Activated CD4-positive, alpha-beta T cell treated with anti-CD3 and anti-CD28 coated beads, Interleukin-2, amount 10 ng/mL, durations not matched to agents 7 days and 5 days (primary cell): ENCODE measurements at places on chromosomes 3 and 15. TPM values are rescaled to one million over a fixed set of nuclear protein-coding genes. Genes with fewer than 3 reads are reported as not detected.

The SCAMP5 gene
- total RNA-seq, result 2.0 TPM

The GATA2 gene
- not detected for total RNA-seq

The WDR49 gene
- total RNA-seq, result 0.40 TPM

The ECE2 gene
- total RNA-seq, result not detected

The KIF7 gene
- total RNA-seq, result 0.67 TPM

DNA sequence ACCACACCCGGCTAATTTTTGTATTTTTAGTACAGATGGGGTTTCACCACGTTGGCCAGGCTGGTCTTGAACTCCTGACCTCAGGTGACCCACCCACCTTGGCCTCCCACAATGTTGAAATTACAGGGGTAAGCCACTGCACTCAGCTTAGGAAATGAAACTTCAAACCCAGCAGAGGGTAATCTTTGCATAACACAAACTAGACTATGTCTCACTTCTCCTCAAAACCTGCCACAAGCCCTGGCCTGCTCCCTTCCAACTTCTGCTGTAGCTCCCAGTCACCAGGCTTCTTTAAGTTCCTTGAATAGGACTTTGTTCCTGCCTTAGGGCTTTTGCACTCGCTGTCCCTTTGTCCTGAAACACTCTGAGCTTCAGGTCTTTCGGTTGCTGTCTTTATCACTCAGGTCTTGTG lies 39.2 kb upstream of the SEMA4B start:
- no peak for DNase-seq

GRCh38 chr3:188088948-188089685 lies 64.8 kb upstream of the LPP start:
- DNase-seq, result no peak

- no peak for DNase-seq
Measured at GRCh38 chr15:34818526-34818925, 23.2 kb upstream of the ACTC1 start.

GRCh38 chr3:45446706-45447105 lies 58.3 kb downstream of the LARS2 start:
- no peak for DNase-seq

DNA sequence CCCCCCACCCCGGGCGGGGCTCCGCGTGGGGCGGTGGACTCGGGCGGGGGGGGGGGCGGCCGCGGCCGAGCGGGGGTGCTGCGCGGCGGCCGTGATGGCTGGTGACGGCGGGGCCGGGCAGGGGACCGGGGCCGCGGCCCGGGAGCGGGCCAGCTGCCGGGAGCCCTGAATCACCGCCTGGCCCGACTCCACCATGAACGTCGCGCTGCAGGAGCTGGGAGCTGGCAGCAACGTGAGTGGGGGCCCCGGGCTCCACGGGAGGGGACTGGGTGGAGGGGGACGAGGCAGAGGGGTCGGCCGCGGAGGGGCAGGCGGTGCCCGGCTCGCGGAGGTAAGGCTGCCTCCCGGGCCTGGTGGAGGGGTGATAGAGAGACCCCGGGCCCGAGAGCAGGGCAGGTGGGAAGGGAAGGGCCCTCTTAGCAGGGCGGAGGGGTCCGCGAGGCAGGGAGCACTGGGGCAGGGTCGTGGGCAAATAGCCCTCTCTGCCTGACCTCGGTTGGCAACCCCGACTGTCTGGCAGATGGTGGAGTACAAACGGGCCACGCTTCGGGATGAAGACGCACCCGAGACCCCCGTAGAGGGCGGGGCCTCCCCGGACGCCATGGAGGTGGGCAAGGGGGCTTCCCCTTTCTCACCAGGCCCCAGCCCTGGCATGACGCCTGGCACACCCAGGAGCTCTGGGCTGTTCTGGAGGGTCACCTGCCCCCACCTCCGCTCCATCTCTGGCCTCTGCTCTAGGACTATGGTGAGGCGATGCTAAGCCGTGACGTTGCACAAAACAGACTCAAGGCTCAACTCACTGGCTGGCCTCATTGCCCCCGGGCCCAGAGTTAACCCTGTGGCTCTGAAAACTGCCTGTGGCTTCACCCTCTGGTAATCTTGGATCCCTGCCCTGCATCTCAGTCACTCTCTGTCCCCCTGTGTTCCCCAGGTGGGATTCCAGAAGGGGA lies at the start of gene ECE2:
ECE2 (plus strand) TSS at position 62 of the 950 bp plus-strand sequence; CDS start at position 194, 132 bp downstream.
- DNase-seq, result no peak

DNA sequence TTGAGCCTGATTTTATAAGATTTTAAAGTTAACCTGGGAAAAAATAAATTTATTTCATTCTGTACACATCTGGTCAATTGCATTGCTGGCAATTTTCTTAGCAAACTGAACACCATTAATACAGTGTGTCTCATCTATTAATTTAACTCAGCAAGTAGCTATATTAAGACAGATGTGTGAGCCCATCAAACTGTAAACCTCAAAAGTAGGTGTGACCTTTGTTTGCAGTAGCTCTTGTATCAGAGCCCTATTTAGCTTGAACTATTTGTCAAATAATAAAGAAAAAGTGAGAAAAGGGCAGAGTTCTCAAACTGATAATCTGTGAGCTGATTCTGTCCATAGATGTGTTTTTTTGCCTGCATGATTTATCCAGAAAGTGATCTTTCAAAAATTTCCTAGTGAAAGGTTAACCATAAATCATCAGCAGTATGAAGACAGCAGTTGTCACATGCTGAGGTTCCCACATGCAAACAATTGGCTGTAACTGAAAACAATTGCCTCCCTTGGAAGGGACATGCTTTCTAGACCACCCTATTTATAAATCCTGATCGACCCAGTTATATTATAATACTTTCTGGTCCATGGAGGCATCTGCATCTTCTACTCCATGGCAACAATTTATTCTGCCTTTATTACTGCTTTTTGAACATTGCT lies 646.5 kb downstream of the NSUN3 start:
- no peak for DNase-seq

DNA sequence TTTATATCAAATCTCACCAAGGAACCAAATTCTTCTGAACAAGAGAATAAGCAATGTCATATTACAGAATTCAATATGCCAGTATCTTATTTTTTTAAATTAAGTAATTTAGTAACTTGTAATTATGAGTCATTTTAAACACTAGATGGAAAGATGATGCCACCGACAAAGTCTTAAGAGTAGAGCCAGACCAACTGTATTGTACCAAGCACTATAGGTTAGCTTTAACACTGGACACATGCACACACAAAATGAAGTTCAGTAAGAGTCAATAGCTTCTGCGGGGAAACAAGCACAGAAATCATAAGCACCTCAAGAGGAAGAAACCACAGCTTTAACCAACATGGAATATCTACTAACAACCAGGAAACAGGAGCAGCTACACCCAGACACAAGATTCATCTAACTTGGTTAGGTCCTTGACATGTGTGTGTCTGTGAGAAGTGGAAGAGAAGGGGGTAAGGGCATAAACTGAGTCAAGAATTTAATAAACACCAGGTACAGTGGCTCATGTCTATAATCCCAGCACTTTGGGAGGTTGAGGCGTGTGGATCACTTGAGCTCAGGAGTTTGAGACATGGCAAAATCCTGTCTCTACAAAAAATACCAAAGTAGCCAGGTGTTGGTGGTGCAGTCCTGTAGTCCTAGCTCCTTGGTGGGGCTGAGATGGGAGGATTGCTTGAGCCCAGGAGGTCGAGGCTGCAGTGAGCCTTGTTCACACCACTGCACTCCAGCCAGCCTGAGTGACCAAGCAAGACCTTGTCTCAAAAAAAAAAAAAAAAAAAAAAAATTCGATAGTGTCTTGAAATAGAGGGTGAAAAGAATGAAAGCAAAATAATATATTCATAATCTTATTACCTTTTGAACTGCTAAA lies 28.9 kb downstream of the DENND4A start:
- DNase-seq, result no peak
